Thymus (tissue), 14 donors: ENCODE measurements at places on chromosomes 2 and 18. TPM values are rescaled to one million over a fixed set of nuclear protein-coding genes. Genes with fewer than 3 reads are reported as not detected.

Gene IFIH1
- 23.9 TPM for total RNA-seq

Gene KATNAL2
- total RNA-seq: 2.2 TPM

DNA sequence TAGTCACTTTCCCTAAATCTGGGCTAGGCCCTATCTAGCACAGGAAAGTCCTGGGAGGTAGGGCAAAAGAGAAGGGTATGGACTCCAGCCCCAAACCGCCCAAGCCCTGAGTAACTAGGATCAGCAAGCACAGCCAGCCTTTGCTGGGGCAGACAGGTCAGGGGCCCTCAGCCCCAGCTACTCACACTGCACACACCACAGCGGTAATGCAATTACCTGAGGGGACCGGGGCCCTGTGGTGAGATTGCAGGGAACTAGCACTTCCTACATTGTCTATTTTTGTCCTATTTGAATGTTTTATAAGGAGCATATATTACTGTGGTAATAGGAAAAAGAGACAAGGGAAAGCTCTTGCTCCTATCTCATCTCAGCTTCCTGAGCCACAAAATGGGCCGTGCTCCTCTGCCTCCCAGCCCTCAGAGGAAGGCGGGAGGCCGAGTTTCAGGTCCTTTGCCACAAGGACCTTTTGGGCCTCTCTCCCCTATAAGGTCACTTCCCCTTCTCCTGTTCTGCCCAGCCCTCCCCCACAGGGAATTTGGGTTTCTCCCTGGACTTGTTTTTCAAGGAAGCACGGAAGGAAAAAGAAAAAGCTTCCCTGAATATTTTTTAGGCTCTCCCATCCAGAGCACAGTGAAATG, 20.5 kb downstream of the RAB11FIP5 start:
- no peak overlapping the region for H3K27ac ChIP-seq
- no peak for DNase-seq
- no peaks in the 10 kb centered on the region for H3K27me3 ChIP-seq
- H3K36me3 ChIP-seq: no peaks in the 10 kb centered on the region
- no peaks in the 10 kb centered on the region for H3K4me1 ChIP-seq

DNA sequence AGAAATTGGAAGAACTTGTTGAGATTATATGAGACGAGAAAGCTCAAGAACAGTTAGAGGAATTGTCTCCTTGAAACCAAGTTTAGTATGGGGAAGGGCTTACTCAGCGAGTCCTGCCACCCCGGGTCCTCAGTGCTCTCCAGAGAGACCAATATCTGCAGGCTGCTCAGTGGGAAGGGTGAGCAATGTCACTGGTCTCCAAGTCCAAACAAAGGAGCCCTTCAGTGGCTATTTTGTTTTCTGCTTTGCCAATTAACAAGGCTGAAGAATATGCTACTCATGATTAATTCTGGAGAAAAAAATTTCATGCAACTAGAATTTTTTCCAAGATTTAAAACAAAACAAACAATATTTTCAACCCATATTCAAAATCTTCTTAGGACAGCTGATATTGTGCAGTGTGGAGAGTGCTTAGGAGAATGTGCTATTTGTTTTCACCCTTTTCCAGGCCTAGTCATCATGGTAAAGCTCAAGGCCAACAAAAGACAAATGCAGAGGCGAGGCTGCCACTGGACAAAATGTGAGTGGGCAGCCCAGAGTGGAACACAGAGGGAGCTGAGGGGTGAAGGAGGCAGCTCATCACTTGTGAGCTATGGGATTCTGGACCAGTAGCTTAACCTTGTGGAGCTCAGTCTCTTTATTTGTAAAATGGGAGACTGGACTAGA, 83.8 kb upstream of the TMEM17 start:
- H3K4me1 ChIP-seq: no peaks in the 10 kb centered on the region
- no peaks in the 10 kb centered on the region for H3K27me3 ChIP-seq
- H3K27ac ChIP-seq: no peak overlapping the region
- no peak for DNase-seq

GRCh38 chr2:122433123-122433754, 677.8 kb downstream of the TSN start:
- no peaks in the 10 kb centered on the region for H3K36me3 ChIP-seq
- DNase-seq: no peak
- no peaks in the 10 kb centered on the region for H3K4me1 ChIP-seq
- no peaks in the 10 kb centered on the region for H3K27me3 ChIP-seq
- H3K4me3 ChIP-seq: no peak overlapping the region

- H3K27ac ChIP-seq: no peak within 1 kb of the TSS
- H3K4me1 ChIP-seq: peaks cover 8% of the 10 kb centered on the region
- H3K4me3 ChIP-seq: peak within 1 kb of the TSS; percentile 38
- peaks cover 64% of the 10 kb centered on the region for H3K27me3 ChIP-seq
- H3K36me3 ChIP-seq: no peaks in the 10 kb centered on the region
Measured at GRCh38 chr2:178193823-178194599, at the start of gene OSBPL6. Gene OSBPL6, plus strand, starts transcription at chr2:178194512. Its CDS starts 111,673 bp downstream, at chr2:178306185.

- H3K27me3 ChIP-seq: peaks cover 60% of the 10 kb centered on the region
- H3K4me1 ChIP-seq: no peaks in the 10 kb centered on the region
- no peak for DNase-seq
- no peaks in the 10 kb centered on the region for H3K36me3 ChIP-seq
Measured at GRCh38 chr18:22349966-22350365, 67.7 kb downstream of the CTAGE1 start.
